ENCODE measurements at places on chromosomes 11 and 22. TPM values are rescaled to one million over a fixed set of nuclear protein-coding genes. Genes with fewer than 3 reads are reported as not detected.

C11orf21 gene
- total RNA-seq = 37.1 TPM

CHRM1 gene
- not detected for total RNA-seq

PDE3B gene
- total RNA-seq = 81.4 TPM

FAT3 gene
- not detected for total RNA-seq

DNA sequence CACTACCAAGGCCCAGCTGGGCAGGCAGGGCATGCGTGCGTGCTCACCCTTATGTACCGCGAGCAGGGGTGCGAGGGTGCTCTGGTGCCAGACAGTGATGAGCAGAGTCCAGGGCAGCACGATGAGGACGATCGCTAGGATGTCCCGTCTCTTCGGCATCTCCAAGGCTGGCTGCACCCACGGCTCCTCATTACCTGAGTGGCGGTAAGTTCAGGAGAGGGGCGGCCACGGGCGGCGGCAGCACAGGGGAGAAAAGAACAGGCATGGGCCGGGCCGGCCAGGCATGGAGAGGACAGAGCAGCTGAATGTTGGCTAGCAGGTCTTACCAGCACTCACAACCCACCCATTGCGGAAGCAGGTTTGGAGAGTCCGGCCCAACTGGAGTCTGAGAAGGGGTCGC lies 24.5 kb downstream of the B3GAT1 start:
- H3K36me3 ChIP-seq = no peaks in the 10 kb centered on the region
- H3K27ac ChIP-seq = no peak overlapping the region
- no peak overlapping the region for H3K4me3 ChIP-seq
- DNase-seq = no peak
- peaks cover 18% of the 10 kb centered on the region for H3K4me1 ChIP-seq

- H3K27me3 ChIP-seq = no peaks in the 10 kb centered on the region
- H3K27ac ChIP-seq = no peak overlapping the region
- no peaks in the 10 kb centered on the region for H3K36me3 ChIP-seq
- no peaks in the 10 kb centered on the region for H3K4me1 ChIP-seq
- no peak overlapping the region for H3K4me3 ChIP-seq
These were observed 366.7 kb downstream of the BUD13 start for GRCh38 chr11:116406042-116406441.

DNA sequence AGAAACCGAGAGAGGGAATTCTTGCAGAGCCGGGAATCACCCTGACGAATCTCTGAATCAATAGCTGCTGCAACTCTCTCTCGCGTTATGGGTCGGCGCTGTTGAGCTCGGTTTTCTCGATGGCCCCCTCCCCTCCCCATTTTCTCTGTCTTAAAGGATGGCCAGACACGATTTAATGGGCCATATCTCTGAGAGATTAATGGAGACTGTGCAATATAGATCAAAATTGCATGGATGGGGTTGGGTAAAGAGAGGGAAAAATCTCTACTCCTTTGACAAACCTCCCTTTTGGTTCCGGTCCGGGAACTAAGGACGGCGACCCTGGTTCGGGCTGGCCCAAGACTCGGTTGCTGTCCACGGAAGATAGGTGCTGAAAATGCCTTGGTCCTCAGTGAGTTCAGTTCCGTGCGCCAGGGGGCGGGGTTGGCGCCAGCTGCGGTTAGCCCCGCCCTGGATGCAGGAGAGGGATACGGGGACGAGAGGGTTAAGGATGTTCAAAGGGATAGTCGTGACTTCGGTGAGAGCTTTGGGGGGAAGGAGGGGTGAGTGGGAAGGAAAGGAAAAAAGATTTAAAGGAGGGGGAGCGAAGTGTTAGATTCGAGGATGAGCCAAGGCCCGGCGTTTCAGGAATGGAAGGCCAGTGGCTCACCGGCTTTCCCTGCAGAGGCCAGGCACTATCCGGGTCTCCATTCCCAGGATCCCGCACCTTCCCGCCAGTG lies 103.6 kb upstream of the HSD17B12 start:
- H3K4me1 ChIP-seq = peaks cover 51% of the 10 kb centered on the region
- H3K27me3 ChIP-seq = peaks cover 89% of the 10 kb centered on the region
- peak; percentile 58 for DNase-seq

GRCh38 chr11:129814244-129815014 lies 1.2 kb upstream of the TMEM45B start:
- peaks cover 36% of the 10 kb centered on the region for H3K4me1 ChIP-seq
- peaks cover 7% of the 10 kb centered on the region for H3K36me3 ChIP-seq
- H3K27ac ChIP-seq = peak overlapping the region; percentile 39
- peak overlapping the region; percentile 51 for H3K4me3 ChIP-seq

- no peak for DNase-seq
- H3K4me1 ChIP-seq = no peaks in the 10 kb centered on the region
- H3K27me3 ChIP-seq = peaks cover 8% of the 10 kb centered on the region
- no peaks in the 10 kb centered on the region for H3K36me3 ChIP-seq
- no peak overlapping the region for H3K27ac ChIP-seq
These were observed 10.4 kb upstream of the GAL start for GRCh38 chr11:68673991-68674390.

DNA sequence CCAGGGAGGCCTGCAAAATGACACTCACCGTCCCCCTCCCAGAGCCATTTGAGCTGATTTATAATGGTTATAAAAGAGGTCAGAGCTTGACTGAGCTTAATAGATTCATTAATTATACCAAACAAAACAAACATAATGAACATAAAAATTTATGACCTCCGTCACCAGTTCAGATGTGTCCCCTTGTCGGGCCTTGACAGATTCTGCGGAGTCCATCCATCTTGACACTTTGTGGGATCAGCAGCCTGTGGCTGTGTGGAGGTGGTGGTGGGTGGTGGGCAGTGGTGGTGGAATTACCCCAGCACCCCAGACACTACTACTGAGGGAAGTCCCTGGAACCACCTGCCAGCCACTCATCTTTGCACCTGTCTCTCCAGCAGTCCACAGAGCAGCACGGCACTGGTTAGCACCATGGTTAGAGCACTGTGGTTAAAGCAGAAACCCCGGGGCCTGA lies 83.5 kb downstream of the DSCAML1 start:
- H3K27ac ChIP-seq = no peak overlapping the region
- H3K36me3 ChIP-seq = no peaks in the 10 kb centered on the region

- H3K4me3 ChIP-seq = no peak overlapping the region
- no peaks in the 10 kb centered on the region for H3K36me3 ChIP-seq
- peaks cover 9% of the 10 kb centered on the region for H3K27me3 ChIP-seq
- no peak for DNase-seq
These were observed 20.6 kb upstream of the DAGLA start for GRCh38 chr11:61659413-61660196.

GRCh38 chr11:19679952-19680828 lies 32.4 kb upstream of the NAV2 start:
- DNase-seq = no peak
- H3K4me3 ChIP-seq = no peak overlapping the region
- no peaks in the 10 kb centered on the region for H3K36me3 ChIP-seq
- no peak overlapping the region for H3K27ac ChIP-seq
- peaks cover 11% of the 10 kb centered on the region for H3K4me1 ChIP-seq
- H3K27me3 ChIP-seq = peaks cover 6% of the 10 kb centered on the region

DNA sequence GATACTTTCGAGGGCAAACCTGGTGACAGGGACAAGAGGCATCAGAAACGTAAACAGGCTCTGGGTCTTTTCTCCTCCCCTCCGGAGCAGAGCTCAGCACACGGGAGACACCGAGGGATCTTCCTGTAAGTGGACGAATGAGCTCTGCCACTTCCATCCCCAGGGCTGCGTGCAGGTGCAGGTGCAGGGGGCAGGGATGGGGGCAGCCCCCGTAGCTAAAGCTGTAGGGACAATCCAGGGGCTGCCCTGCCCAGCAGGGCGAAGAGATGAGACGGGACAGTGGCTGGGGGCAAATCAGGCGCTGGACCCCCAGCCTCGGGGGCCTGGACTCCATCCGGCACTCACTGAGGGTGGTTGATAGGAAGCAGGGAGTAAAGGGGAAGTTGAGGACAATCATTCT lies 505.4 kb downstream of the BRD1 start:
- H3K27me3 ChIP-seq = peaks cover 17% of the 10 kb centered on the region
- H3K27ac ChIP-seq = no peak overlapping the region
- H3K4me1 ChIP-seq = no peaks in the 10 kb centered on the region
- H3K4me3 ChIP-seq = no peak overlapping the region
- no peaks in the 10 kb centered on the region for H3K36me3 ChIP-seq

DNA sequence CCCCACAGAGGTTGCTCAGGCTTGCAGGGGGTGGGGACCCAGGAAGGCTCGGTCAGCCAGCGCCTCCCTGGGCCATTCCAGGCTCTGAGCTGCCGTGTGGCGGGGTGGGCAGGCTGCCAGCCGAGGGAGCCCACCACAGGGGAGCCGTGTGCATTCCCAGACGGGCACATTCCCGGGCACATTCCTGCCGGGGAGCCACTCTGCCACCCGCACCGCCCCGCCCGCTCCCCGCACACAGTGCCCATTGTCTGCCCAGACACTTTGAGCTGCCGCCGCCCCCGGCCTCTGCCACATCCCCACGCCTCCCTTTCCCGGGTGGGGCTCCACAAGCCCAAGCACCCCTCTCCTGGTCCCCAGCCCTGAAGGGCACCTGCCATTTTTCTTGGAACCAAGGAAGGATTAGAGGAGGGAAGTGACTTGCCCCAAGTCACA lies 27.4 kb downstream of the RPL3 start:
- H3K4me3 ChIP-seq = no peak overlapping the region
- peaks cover 7% of the 10 kb centered on the region for H3K27me3 ChIP-seq
- no peak overlapping the region for H3K27ac ChIP-seq
- H3K36me3 ChIP-seq = no peaks in the 10 kb centered on the region
- no peak for DNase-seq
- H3K4me1 ChIP-seq = no peaks in the 10 kb centered on the region

DNA sequence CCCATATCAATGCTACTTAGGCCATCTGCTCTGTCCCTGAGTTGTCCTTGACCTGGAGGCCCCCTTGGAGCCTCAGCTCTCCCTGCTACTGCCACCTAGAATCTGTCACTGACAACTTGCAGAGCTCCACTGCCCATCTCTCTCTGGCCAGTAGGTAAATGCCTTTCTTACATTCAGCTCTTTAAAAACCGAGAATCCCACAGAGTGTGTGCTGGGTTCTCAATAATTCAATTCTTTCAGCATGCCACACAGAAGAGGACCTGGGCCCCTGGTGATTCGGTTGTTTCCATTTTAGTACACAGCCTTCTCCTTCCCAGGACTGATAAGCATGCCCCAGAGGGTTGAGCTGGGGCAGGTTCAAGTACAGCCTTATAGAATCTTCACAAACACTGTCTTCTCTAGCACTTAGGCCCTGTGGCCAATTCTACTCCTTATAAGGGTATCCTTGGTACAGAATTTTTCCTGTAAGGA lies 22.0 kb upstream of the IPO7 start:
- H3K27me3 ChIP-seq = peaks cover 2% of the 10 kb centered on the region
- no peak overlapping the region for H3K4me3 ChIP-seq
- H3K36me3 ChIP-seq = no peaks in the 10 kb centered on the region

DNA sequence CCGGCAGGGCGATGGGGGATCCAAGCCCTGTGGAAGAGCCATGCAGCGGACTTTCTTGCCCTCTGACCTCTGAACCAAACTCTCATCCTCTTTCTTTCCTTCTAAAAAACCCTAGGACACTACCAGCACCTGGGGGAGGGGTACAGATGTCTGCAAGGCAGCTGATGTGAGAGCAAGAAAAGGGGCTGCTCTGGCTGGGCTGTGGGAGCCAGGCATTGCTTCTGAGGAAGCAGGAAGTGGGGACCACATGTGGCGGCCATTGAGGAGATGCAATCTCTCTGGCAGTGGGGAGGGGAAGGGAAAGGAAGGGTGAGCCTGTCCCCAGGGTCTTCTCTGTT lies 36.0 kb downstream of the FAM83F start:
- peak; percentile 54 for DNase-seq
- no peak overlapping the region for H3K4me3 ChIP-seq
- no peaks in the 10 kb centered on the region for H3K27me3 ChIP-seq

GRCh38 chr11:2314525-2315394 lies 12.9 kb downstream of the TSPAN32 start:
- no peaks in the 10 kb centered on the region for H3K27me3 ChIP-seq
- H3K4me3 ChIP-seq = no peak overlapping the region
- H3K4me1 ChIP-seq = no peaks in the 10 kb centered on the region
- no peak for DNase-seq
- H3K27ac ChIP-seq = no peak overlapping the region
